Left kidney (tissue), 8 donors: ENCODE measurements at places on chromosomes 6 and 20.

- DNase-seq, result no peak
These were observed 153.6 kb downstream of the CD83 start for GRCh38 chr6:14270925-14271788.

GRCh38 chr6:135285165-135285564 is 104.1 kb downstream of the MYB start:
- no peak for DNase-seq

GRCh38 chr6:104227508-104227907 is 632.2 kb downstream of the HACE1 start:
- DNase-seq, result no peak

- no peak for DNase-seq
These were observed 322.9 kb downstream of the GRIK2 start for GRCh38 chr6:101716387-101716786.

GRCh38 chr20:61965606-61966491 is 99.8 kb downstream of the TAF4 start:
- DNase-seq, result no peak

- DNase-seq, result no peak
These were observed 104.2 kb upstream of the GJE1 start for GRCh38 chr6:142028527-142028926.

GRCh38 chr20:62697468-62697912 is 11.1 kb upstream of the NTSR1 start:
- no peak for DNase-seq

- peak; percentile 24 for DNase-seq
These were observed 88.4 kb downstream of the HACE1 start for GRCh38 chr6:104771258-104771832.

DNA sequence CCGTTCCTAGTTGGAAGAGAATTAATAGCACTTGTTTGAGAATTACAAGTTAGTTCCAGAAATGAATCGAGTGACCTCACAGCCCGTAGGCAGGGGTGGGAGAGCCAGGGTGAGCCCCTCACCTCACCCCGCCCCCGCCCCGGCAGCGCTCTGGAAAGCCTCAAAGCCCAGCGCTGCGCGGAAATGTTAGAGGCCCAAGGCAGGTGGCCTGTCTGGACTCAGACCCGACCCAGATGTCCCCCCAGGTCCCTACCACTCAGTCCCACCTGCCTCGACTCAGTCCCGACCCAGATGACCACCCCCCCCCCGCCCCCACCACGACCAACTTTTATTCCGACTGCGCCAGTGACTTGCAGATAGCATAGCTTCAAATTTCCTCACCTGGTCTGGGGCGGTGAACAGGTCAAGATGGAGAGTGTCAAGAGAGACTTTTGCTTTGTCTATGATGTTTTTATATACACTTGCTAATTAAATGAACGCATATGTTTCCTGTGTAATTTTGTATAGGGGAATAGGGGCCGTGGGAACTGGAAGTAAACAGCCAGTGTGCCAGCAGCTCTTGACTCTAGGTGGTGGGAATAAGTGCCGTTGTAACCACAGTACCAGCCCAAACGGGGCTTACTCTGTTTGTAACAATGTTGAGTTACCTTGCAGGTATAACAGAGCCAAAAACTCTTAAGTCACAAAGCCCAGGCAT is 1.2 kb upstream of the PXDC1 start:
- DNase-seq, result no peak

DNA sequence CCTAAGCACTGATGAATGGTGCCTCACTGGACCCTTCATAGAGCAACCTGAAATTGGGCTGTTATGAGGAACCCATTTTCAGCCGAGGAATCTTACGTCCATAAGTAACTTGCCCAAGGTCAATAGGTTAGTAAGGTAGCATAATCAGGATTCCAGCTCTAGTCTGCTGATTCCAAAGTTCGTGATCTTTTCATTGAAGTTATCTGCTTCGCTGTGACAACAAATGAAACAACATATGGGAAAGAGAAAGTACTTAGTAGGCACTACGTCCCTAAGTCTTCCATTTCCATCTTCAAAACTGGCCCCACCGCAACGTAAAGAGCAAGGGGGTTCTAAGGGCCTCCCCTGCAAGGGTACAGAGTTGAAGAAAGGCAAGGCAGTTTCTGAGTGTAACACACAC is 49.5 kb downstream of the MYLIP start:
- DNase-seq, result no peak

- no peak for DNase-seq
These were observed 12.5 kb downstream of the GZF1 start for GRCh38 chr20:23374441-23374840.

GRCh38 chr6:14180609-14181008 is 63.0 kb downstream of the CD83 start:
- DNase-seq, result no peak
